Left lung (tissue), 14 donors: ENCODE measurements at places on chromosomes 4 and X. TPM values are rescaled to one million over a fixed set of nuclear protein-coding genes. Genes with fewer than 3 reads are reported as not detected.

GRCh38 chr4:52368895-52369294 is 290.2 kb downstream of the USP46 start:
- DNase-seq: no peak

DNA sequence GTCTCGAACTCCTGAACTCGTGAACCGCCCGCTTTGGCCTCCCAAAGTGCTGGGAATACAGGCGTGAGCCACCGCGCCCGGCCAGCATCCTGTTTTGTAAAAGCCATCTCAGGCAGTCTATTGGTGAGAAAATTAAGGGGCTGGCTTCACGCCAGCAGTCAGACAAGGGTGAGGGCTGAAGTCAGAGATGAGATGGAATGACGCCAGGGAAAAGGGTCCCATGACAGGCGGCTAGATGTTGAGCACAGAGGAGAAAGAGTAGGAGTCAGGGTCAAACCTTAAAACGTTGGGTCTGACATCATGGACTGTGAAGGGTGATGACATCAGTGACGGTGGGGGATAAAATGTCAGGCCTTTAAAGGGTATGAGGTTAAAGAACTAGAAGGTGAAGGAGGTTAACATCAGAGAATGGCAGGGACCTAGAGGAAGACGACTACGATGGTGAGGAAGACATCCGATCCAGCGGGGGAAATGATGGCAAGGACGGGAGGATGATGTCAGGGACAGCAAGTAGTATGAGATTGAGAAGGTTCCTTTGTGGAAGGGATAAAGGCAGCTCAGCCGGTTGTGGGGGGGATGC is 504 bp upstream of the RBM3 start:
- DNase-seq: no peak

Gene MAGEE1
- 5.3 TPM for polyA plus RNA-seq

- DNase-seq: no peak
Measured at GRCh38 chr4:26879805-26880204, 19.2 kb downstream of the STIM2 start.

DNA sequence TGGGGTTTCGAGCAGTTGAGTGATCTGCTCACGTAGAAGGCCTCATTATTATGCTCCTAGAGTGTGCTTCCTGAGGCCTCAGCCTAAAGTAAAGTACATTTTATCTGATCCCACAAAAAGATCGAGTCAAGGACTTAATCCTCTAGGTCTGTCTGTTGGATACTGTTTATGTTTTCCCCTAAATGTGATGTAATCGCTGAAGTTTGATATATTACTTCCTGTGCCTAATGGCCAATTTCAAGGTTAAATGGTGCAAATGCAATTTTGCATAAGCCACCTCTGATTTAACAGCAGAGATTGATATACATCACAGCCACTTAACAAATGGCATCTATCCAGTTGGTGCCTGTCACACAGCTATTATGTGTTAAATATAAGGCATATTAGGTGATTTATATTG is 19.4 kb upstream of the SERTM2 start:
- no peak for DNase-seq

Gene MAGEA2
- polyA plus RNA-seq: not detected

Gene MAGEE2
- 0.99 TPM for polyA plus RNA-seq

GRCh38 chr4:113978105-113978504 is 1.3 kb downstream of the ARSJ start:
- no peak for DNase-seq

DNA sequence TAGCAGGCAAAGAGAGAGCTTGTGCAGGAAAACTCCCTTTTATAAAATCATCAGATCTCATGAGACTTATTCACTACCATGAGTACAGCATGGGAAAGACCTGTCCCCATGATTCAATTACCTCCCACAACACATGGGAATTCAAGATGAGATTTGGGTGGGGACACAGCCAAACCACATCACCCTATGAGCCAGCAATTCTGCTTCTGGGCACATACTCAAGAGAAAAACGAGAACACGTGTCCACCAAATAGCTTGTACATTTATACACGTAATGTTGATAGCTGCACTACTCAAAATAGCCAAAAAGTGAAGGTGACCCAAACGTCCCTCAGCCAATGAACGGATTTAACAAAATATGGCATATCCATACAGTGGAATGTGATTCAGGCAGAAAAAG is 94.5 kb upstream of the DHRSX start:
- DNase-seq: no peak

- DNase-seq: no peak
Measured at GRCh38 chr4:173194157-173194556, 25.5 kb downstream of the GALNT7 start.

- DNase-seq: no peak
Measured at GRCh38 chr4:25938787-25939186, 24.8 kb downstream of the SMIM20 start.

Gene CXCL10
- 1.3 TPM for polyA plus RNA-seq

DNA sequence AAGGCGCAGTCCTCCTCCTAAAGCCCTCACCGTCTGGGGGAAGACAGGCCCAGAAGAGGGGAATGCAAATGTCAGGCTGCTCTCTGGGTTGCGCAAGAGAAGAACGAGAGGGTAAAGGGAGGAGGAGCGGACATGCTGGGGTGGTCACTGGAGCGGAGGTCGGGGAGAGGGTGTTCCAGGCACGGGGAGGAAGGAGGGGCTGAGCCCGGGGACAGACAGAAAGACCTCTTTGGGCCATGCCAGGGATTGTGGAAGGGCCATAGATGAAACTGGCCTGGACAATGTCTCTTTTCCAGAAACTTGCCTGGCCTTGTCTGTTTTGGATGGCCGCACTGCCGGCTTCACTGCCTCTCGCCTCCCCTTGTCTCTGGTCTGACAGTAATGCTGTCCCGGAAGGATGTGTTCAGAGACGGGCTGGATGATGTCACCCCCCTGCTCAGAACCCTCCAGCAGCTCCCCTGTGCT is 121.0 kb downstream of the SORCS2 start:
- no peak for DNase-seq

GRCh38 chr4:5845035-5845905 is 47.6 kb downstream of the CRMP1 start:
- no peak for DNase-seq

Gene MAGEB2
- not detected for polyA plus RNA-seq

- no peak for DNase-seq
Measured at GRCh38 chrX:53241558-53241957, 16.6 kb upstream of the KDM5C start.
